ENCODE measurements at places on chromosomes 2 and 18. TPM values are rescaled to one million over a fixed set of nuclear protein-coding genes. Genes with fewer than 3 reads are reported as not detected.

Gene MEIS1
- 159 TPM for total RNA-seq

Gene CTAGE1
- total RNA-seq, result not detected

Gene COLEC12
- 67.2 TPM for total RNA-seq

Gene FSIP2
- 5.5 TPM for total RNA-seq

Gene PLA2R1
- total RNA-seq, result 13.2 TPM

Gene FOXI3
- 7.1 TPM for total RNA-seq

Gene M1AP
- total RNA-seq, result 0.44 TPM

Gene YES1
- total RNA-seq, result 118 TPM

Gene ARHGEF4
- 57.8 TPM for total RNA-seq
